ENCODE measurements at places on chromosomes 5 and 9.

DNA sequence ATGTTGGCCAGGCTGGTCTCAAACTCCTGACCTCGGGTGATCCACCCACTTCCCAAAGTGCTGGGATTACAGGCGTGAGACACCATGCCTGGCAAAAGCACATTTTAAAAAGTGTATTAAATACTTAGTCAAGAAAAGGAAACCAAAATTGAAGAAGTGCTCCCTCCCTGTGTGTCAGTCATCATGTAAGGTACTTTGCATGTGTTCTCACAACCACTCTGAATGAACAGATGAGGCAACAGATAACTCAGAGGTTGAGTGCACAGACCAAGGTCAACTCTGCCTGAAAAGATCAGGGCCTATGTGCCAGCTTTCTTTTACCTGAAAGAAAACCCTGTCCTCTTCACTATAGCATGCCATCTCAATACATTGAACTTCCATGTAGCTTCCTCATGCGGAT, 289.7 kb downstream of the MRPS30 start:
- no peaks in the 10 kb centered on the region for H3K27me3 ChIP-seq
- no peaks in the 10 kb centered on the region for H3K4me1 ChIP-seq
- no peak overlapping the region for H3K27ac ChIP-seq
- H3K36me3 ChIP-seq = no peaks in the 10 kb centered on the region
- no peak for DNase-seq

- no peaks in the 10 kb centered on the region for H3K27me3 ChIP-seq
- no peak overlapping the region for H3K4me3 ChIP-seq
- H3K36me3 ChIP-seq = no peaks in the 10 kb centered on the region
- no peaks in the 10 kb centered on the region for H3K4me1 ChIP-seq
These were observed 14.0 kb upstream of the CFAP95 start for GRCh38 chr9:69806627-69807026.

DNA sequence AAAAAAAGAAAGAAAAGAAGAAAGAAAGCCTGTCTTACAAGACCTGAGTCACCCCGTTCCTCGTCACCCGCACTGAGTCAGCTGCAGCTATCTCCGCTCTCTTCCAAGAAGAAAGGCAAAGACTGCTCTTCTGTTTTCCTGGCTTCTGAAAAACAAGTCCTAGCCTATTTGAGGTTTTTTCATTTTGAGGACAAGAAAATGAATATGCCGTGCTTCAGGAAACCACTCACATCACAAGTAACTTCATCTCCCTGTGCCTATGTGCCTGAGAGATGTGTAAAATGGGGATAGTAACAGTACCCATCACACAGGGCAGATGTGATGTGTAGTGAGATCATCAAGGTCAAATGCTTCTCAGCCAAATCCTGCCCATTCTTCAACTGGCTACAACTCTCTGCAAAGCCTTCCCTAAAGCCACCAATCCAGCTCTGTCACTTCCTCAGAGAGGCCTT, 78.4 kb downstream of the GLDC start:
- no peak for DNase-seq
- no peaks in the 10 kb centered on the region for H3K36me3 ChIP-seq
- no peaks in the 10 kb centered on the region for H3K27me3 ChIP-seq
- H3K4me1 ChIP-seq = no peaks in the 10 kb centered on the region
- no peak overlapping the region for H3K4me3 ChIP-seq

- no peak for DNase-seq
- no peak overlapping the region for H3K4me3 ChIP-seq
- H3K4me1 ChIP-seq = no peaks in the 10 kb centered on the region
- no peaks in the 10 kb centered on the region for H3K36me3 ChIP-seq
- H3K27ac ChIP-seq = no peak overlapping the region
These were observed 36.7 kb downstream of the BRINP1 start for GRCh38 chr9:119332522-119332921.

GRCh38 chr9:38318759-38319495, 73.6 kb upstream of the ALDH1B1 start:
- H3K27ac ChIP-seq = no peak overlapping the region
- DNase-seq = peak; percentile 34
- no peak overlapping the region for H3K4me3 ChIP-seq
- H3K4me1 ChIP-seq = no peaks in the 10 kb centered on the region

- H3K36me3 ChIP-seq = peaks cover 66% of the 10 kb centered on the region
- peaks cover 4% of the 10 kb centered on the region for H3K4me1 ChIP-seq
- no peak overlapping the region for H3K4me3 ChIP-seq
- DNase-seq = no peak
- H3K27ac ChIP-seq = peak overlapping the region; percentile 70
- H3K27me3 ChIP-seq = no peaks in the 10 kb centered on the region
These were observed 177.0 kb downstream of the CDK5RAP2 start for GRCh38 chr9:120402741-120403542.

DNA sequence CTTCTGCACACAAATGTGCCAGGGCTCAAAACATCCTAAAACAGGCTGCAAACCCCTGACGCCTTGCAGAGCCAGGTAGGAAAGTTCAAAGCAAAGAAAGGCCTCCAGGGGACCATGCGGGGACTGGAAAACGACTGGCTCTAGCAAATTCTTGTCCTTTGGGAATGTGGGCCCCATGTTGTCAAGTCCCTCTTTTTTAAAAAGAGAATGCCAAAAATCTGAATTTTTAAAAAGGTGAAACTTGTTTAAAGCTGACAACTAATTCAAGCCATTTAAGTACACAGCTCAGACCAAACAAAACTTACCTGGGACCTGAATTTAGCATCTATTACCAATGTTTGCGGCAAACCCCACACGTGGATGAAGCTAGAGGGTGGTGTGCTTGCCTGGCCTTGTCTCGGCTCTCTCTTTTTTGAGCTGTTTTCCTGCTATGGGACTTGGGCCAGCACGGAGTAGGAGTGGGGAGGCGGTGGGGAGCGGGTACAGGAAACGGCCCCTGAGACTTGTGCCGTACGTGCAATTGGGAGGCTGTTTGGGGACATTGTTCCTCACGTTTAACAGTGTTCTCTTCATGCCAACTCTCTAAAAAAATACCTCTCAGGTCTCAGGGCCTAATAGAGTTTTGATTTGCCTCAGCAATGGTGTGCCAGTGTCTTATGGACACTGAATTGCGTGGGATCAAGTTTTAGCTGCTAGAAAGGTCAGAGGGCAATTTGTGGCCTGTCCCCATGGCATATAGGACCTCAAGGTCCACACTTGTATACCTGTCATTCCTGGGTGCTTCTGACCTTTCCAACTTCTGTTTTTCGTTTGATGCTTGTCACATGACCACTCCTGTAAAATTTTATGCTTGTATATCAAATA, 15.1 kb upstream of the PHF19 start:
- H3K36me3 ChIP-seq = no peaks in the 10 kb centered on the region
- H3K27me3 ChIP-seq = no peaks in the 10 kb centered on the region
- peaks cover 13% of the 10 kb centered on the region for H3K4me1 ChIP-seq

- no peaks in the 10 kb centered on the region for H3K36me3 ChIP-seq
- H3K4me1 ChIP-seq = no peaks in the 10 kb centered on the region
- H3K27me3 ChIP-seq = no peaks in the 10 kb centered on the region
- DNase-seq = no peak
- no peak overlapping the region for H3K27ac ChIP-seq
These were observed 616.3 kb upstream of the KLF4 start for GRCh38 chr9:108105885-108106284.

DNA sequence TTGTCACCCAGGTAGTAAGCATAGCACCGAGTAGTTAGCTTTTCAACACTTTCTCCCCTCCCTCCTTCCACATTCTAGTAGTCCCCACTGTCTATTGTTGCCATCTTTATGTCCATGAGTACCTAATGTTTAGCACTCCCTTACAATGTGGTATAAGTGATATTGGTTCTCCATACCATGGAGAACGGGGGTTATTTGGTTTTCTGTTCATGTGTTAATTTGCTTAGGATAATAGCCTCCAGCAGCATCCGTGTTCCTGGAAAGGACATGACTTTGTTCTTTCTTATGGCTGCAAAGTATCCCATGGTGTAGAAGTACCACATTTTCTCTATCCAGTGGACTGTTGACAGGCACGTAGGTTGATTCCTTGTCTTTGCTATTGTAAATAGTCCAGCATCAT, 353.9 kb downstream of the ADGRV1 start:
- no peaks in the 10 kb centered on the region for H3K27me3 ChIP-seq
- H3K36me3 ChIP-seq = no peaks in the 10 kb centered on the region
- DNase-seq = no peak
- H3K4me1 ChIP-seq = peaks cover 10% of the 10 kb centered on the region

DNA sequence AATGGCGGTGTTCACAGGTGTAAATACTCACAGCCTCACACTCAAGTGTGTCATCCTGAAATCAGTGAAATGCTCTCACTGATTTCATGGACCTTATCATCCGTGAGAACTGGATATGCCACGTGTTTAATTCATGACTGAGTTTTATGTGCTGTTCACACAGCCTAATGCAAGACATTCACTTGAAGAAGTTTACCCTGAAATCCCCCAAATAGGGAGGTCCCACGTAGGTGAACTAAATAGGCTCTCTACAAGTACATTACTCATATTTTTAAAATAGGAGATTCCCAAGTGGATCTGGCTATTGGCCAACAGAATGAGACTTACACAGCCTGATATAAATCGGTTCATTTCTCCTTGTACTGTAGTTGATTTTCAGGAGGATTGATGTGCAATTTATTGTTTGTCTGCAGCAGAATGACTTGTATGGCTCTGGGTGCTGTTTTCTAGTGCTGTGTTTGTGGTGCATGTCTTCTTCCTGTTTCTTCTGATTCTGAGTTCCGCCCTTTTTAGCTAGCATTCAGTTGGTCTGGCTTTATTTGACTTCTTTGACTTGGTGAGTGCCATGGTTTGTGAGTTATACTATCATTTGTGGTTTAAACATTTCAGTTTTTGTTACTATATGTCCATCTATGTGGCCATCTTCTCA, 25.1 kb downstream of the TRIO start:
- H3K4me3 ChIP-seq = no peak overlapping the region
- H3K27ac ChIP-seq = no peak overlapping the region
- H3K4me1 ChIP-seq = peaks cover 54% of the 10 kb centered on the region
- no peak for DNase-seq
- no peaks in the 10 kb centered on the region for H3K27me3 ChIP-seq
- no peaks in the 10 kb centered on the region for H3K36me3 ChIP-seq

DNA sequence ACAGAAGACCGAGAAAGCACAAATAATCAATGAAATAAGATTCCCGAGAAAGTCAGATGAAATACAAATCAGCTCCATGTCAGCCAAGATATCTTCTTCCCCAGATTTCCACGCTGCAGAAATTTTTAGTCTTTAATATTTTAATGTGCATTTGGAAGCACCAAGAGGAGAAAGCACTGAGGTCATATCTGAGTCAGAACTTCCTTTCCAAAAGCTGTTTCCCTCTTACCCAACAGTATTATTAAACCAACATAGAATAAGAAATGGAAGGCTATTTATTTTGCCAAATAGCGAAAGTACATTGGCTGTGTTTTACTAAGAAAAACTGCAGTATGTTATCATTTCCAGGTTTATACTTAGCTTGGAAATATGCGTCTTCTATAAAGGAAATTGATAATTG, 772.1 kb upstream of the CDH9 start:
- no peaks in the 10 kb centered on the region for H3K36me3 ChIP-seq
- H3K4me1 ChIP-seq = no peaks in the 10 kb centered on the region
- no peak overlapping the region for H3K4me3 ChIP-seq
- H3K27me3 ChIP-seq = no peaks in the 10 kb centered on the region

DNA sequence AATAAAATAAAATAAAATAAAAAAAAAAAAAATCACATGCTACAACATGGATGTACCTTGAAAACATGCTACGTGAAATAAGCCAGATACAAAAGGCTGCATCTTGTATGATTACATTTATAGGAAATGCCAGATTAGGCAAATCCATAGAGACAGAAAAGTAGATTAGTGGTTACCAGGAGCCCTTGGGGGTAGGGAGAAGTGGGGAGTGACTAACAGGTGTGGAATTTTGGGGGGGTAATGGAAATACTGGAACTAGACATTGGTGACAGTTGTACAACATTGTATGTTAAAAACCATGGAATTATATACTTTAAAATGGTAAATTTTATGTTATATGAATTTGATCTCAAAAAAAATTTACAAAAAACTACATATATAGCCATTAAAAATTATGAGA, 47.3 kb downstream of the SLC1A1 start:
- H3K27ac ChIP-seq = no peak overlapping the region
- H3K4me3 ChIP-seq = no peak overlapping the region
- no peaks in the 10 kb centered on the region for H3K4me1 ChIP-seq

DNA sequence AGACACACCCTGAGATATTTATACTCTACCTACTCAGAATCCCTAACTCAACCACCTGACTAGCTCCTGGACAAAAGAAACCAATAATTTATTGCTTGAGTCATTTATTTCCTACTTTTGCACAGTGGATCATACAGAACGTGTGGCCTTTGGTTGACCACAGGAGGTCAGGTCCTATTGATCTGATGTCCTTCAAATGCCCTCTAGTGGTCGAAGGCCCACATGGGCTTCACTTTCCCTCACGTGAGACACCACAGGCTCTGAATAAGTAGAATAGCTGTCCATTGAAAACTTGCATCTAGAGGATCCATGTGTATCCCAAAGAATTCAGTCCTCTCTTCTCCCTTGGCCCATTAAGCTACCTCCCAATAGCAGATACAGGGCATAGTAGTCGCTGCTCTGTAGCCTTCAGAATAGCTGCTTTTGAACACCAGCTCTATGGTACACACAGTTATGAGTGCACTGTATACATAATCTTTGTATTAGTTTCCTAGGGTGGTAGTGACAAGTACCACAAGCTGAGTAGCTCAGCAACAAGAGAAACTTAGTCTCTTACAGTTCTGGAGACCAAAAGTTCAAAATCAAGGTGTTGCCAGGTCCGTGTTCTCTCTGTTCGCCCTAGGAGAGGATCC, 177.6 kb upstream of the SMARCA2 start:
- H3K27me3 ChIP-seq = no peaks in the 10 kb centered on the region
- H3K4me1 ChIP-seq = no peaks in the 10 kb centered on the region
- H3K4me3 ChIP-seq = no peak overlapping the region
- DNase-seq = no peak
- no peaks in the 10 kb centered on the region for H3K36me3 ChIP-seq

DNA sequence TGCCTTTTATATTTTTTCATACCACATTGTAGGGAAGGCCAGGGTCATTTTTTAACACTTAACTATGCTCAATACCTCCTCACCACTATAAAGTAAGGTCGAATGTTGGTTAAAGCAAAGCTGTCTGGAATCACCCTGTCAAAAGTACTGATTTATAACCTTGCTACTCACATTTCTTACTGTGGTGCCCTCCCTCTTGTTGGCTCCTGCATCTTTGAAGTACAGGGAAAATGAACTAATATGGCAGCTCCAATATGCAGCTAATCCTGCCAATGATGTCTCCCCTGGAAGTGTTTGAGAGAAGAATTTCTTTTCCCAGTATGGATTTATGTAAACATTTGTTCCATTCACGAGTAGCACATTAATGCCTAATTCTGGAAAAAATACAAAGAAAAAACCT, 108.4 kb upstream of the RPS23 start:
- H3K4me3 ChIP-seq = no peak overlapping the region
- no peaks in the 10 kb centered on the region for H3K27me3 ChIP-seq
- H3K36me3 ChIP-seq = no peaks in the 10 kb centered on the region
- no peaks in the 10 kb centered on the region for H3K4me1 ChIP-seq
- no peak overlapping the region for H3K27ac ChIP-seq
- DNase-seq = no peak
